ENCODE measurements at places on chromosomes 2 and 18.

- DNase-seq: no peak
Measured at GRCh38 chr2:47065771-47066380, 89.2 kb downstream of the STPG4 start.

GRCh38 chr18:33987206-33987605 is 237.5 kb downstream of the NOL4 start:
- no peak for DNase-seq

DNA sequence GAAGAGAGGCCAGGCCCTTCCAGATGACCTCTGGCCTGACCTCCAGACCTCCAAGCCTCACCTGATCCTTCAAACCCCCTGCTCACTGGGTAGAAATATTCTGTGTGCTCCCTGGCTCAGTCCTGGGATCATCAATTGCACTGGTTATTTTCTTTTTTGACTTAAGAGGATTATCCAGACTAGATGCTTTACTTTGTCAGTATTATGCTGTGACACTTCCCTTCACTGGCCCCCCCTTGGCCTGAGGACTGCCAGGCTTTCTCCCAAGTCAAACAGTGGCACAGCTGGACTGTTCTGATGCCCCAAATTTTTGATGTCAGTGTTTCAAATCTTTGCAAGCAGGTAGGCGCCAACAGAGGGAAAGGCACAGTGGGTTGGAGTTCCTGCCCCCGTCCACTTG is 156.3 kb upstream of the SKOR2 start:
- no peak for DNase-seq

- DNase-seq: no peak
Measured at GRCh38 chr18:43278355-43278754, 1.1 kb upstream of the SYT4 start.

- peak; percentile 20 for DNase-seq
Measured at GRCh38 chr2:138356178-138356577, 145.4 kb upstream of the SPOPL start.

- DNase-seq: no peak
Measured at GRCh38 chr2:105361102-105361889, 24.0 kb downstream of the C2orf49 start.

GRCh38 chr18:7196421-7196820 is 34.5 kb upstream of the LRRC30 start:
- no peak for DNase-seq

- no peak for DNase-seq
Measured at GRCh38 chr2:101854877-101855276, 136.9 kb upstream of the IL1R2 start.

Data from forelimb muscle (tissue), 1 donor.